ENCODE measurements at places on chromosomes 12 and 14.

- DNase-seq = no peak
These were observed 17.4 kb upstream of the PTGR2 start for GRCh38 chr14:73834261-73834625.

- DNase-seq = no peak
These were observed 156.5 kb downstream of the KCNK10 start for GRCh38 chr14:88166616-88167015.

- no peak for DNase-seq
These were observed 19.2 kb downstream of the BLTP3B start for GRCh38 chr12:100123316-100124095.

DNA sequence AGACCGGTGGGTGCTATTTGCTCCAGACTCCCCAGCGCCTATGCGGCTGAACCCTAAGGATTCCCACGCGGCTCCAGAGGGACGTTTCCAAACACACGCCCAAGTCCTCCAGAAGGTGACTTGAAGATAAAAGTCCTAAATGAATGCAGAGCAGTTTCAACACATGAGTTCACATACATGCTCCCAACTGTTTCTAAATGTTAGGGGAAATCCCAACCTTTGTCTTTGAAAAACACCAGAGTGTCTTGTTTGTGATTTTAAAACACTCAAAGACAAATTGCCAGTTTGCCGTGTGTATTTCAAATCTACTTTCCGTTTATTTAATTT lies 252.9 kb upstream of the SFSWAP start:
- DNase-seq = no peak

GRCh38 chr14:83548061-83548839 lies 1981.7 kb upstream of the FLRT2 start:
- DNase-seq = no peak

GRCh38 chr12:115984616-115985015 lies 292.9 kb downstream of the MED13L start:
- DNase-seq = no peak

DNA sequence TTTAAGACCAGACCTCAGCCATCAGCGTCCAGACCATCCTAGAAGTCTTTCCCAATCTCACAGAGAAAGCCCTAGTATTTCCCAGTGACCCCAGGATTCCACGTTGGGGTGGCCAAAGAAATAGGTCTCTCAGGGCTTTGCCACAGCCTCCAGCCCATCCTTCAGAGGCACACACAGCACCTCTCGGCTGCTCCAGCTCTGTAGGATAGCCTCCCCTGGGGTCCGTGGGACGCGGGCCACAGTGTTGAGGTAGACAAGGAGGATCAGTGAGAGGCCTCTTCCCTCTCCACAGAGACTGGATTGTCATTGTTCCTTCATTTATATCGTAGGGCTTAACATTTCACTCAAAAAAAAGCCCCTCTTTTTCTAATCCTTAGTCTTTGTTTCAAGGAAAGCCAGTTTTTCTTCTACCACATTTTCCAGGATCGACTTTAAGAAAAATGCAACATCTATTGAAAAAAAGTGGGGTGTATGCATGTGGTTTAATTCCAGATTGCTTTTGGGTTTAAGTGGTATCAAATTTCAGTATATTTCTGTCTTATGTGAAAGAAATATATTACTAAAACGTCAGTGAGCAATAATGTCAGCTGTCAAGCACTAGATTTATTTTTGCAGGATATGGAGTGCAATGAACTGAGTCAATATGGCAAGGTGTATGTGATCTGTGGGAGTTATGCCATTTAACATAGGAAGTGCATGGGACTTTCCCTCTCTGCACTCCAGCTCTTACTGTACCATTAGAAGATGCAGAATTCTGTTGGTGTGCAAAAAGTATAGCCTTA lies 187.5 kb downstream of the MSRB3 start:
- DNase-seq = no peak

GRCh38 chr12:132761032-132761920 lies at the start of gene ANKLE2:
Gene ANKLE2, minus strand, starts transcription at chr12:132761832. Its CDS starts 34 bp downstream, at chr12:132761798.
- peak; percentile 40 for DNase-seq

DNA sequence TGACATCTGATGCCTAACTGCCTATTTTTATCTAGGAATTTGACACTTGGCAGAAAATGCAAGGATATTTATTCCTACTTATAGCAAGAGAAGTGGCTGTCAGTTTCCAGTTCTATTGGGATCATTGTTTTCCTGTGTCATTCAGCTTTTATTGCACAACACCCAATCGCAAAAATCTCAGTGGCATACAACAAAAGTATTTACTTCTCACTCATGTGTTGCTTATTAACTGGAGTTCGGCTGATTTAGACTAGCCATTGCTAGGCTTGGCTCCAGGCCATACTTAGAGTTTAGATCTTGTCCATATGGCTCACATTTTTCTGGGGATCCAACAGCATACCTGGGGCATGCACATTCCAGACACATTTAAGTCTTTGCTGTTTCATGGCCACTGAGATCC lies 218.6 kb upstream of the SYT1 start:
- no peak for DNase-seq

DNA sequence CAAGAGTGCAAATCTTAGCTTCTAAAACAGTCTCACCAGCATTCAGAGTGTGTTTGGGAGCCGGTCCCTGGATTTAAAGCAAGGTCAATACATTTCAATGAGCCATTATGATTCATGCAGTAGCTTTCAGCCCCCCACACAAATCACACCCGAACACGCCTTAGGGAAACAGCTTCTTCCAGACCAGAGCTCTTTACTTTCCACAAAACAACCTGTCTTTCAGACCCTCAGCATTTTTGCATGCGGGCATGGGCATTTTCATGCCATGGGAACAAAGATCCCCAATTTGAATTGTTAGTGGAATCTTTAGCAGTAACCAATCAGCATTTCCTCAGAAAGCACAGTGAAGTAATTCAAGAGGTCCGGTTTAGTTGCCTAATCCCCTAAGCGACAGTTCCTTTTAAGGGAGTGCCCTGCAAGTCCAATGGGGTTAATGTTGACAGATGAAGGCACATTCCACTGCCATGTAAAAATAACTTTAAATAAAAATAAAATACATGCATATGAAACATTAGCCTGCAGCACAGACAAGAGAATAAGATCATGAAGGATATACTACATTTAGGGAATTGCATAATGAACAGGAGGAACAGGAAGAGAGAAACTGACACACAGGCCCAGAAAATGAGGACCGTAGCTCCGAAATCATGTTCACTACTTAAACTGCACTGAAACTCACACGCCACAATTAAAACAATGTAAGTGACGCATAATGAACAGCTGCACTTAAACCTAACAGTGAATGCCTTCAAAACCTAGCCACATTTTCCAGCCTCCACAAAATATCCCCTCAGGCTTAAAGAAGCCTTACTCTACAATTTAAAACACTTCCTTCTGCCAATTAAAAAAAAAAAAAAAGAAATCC lies 4.0 kb downstream of the VPS37B start:
- DNase-seq = no peak

- DNase-seq = no peak
These were observed 78.1 kb downstream of the KIF26A start for GRCh38 chr14:104216457-104216856.

DNA sequence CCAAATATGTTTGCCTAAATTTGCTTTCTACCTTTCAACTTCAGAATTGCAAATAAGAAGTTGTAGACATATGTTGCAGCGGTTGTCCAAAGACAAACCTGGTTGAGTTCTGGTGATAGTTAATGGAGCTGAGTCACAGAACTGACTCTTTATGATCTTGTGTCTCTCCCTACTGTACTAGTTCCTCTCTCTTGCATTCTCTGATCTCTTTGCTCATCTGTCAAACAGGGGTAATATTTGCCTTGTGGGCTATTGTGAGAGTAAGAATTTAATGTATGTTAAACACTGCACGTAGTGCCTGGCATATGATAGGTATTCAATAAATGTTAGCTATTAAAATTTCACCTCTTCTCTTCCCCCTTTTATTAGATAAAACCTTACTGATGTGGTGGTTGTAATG lies 283.5 kb upstream of the RGS6 start:
- no peak for DNase-seq

GRCh38 chr12:91037276-91037675 lies 20.5 kb downstream of the KERA start:
- no peak for DNase-seq

GRCh38 chr12:72089678-72090077 lies 151.0 kb downstream of the TPH2 start:
- no peak for DNase-seq

- DNase-seq = no peak
These were observed 34.6 kb downstream of the RERG start for GRCh38 chr12:15186597-15186996.

DNA sequence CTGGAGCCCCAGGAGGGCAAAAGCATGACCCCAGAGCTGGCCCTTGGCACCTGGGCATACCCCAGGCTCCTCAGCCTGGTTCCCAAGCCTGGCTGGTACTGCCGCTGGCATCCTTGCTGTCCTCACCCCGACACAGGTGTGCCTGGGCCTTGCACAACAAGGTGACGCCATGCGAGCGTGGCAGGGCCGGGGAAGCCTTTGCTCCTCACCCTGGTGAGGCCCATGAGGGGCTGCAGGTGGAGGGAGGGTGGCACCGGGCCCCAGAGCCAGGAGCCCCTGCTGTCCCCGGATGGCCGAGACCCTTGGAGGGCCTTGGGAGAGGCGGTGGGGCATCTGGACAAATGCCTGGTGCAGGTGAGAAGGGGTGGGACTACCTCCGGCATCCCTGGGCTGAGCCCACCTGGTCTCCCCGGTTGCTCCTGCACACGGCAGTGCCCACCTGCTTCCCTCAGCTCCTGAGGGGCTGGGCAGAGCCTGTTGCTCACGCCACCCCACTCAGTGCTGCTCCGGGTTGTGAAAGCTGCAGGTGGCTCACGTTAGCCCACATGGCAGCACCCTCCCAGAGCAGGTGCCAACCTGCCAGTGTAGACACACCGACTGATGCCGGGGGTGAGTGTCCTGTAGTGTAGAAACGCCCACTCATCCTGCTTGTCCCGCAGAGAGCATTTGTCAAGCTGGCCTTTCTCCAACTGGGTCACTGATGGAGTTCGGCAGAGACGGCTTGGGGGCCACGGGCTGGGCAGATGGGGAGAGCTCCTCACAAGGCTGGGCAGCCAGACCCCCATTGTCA lies 24.6 kb upstream of the KIF26A start:
- no peak for DNase-seq

GRCh38 chr14:66910311-66910840 lies 278.9 kb upstream of the GARIN2 start:
- no peak for DNase-seq

DNA sequence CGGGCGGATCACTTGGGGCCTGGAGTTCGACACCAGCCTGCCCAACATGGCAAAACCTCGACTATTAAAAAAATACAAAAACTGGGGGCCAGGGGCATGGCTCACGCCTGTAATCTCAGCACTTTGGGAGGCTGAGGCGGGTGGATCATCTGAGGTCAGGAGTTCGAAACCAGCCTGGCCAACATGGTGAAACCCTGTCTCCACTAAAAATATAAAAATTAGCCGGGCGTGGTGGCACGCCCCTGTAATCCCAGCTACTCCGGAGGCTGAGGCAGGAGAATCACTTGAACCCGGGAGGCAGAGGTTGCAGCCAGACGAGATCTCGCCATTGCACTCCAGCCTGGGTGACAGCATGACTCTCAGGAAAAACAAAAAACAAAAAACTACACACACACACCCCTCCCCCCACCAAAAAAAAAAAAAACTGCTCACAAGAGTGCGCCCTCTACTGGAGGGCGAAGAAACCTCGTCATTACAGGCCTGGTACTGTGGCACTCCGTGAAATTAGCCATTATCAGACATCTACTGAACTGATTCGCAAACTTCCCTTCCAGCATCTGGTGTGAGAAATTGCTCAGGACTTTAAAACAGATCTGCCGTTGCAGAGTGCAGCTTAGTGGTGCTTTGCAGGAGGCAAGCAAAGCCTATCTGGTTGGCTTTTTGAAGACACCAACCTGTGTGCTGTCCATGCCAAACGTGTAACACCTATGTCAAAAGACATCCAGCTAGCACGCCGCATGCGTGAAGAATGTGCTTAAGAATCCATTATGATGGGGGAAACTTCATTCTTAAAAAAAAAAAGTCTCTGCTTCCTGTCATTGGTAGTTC lies 7.7 kb downstream of the PPP1R3E start:
- DNase-seq = no peak

DNA sequence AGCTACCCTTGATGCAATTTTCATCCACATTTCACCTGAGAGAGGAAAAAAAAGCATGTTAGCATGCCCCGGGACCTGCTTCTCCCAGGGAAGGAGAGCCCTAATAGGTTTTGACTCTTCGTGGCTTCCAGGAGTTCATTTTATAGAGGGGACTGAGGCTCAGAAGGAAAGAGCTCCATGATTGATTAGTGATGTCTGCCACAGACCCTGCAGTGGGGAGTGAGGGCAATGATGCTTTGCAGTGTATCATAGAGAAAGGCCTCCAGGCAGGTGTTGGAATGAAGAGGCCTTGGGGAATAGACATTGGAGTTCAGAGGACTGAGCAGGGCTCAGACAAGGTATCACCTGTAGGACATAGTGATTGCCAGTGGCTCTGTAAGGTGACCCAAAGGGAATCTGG lies 41.5 kb downstream of the RNFT2 start:
- no peak for DNase-seq

DNA sequence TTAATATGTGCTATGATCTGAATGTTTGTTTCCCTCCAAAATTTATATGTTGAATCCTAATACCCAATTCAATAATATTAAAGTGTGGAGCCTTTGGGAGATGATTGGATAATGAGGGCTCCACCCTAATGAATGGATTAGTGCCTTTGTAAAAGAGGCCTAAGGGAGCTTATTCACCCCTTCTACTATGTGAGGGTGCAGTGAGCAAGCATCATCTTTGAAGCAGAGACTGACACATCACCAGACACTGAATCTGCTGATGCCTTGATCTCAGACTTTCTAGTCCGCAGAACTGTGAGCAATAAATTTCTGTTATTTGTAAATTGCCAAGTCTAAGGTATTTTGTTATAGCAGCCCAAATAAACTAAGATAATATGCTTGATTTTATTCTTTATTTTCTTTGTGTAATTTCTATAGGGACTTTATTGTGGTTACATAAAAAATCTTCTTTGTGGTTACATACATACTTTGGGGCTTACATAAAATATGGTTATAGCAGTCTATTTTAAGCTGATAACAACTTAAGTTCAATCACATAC lies 131.1 kb upstream of the SLC38A2 start:
- no peak for DNase-seq

DNA sequence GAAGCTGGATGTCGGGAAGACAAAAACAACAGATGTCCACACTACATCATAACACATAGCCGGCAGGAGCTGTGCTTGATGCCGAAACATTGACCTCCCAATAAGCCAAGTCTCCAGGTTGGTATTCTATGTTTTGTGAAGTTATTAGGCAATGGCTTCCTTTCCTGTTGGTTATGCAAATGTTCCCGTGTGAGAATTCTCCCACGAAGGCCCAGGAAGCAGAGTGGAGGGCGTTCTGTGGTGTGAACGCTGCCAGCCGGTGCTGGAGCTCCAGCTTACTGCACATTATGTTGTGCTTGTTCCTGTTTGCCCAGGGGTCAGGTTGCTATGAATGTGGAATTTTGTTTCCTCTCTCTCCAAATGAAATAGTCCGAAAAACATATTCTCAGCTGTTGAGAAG lies 156.4 kb upstream of the HMGA2 start:
- no peak for DNase-seq
